HFFc6 (cell line): ENCODE measurements at places on chromosomes 5 and 9.

DNA sequence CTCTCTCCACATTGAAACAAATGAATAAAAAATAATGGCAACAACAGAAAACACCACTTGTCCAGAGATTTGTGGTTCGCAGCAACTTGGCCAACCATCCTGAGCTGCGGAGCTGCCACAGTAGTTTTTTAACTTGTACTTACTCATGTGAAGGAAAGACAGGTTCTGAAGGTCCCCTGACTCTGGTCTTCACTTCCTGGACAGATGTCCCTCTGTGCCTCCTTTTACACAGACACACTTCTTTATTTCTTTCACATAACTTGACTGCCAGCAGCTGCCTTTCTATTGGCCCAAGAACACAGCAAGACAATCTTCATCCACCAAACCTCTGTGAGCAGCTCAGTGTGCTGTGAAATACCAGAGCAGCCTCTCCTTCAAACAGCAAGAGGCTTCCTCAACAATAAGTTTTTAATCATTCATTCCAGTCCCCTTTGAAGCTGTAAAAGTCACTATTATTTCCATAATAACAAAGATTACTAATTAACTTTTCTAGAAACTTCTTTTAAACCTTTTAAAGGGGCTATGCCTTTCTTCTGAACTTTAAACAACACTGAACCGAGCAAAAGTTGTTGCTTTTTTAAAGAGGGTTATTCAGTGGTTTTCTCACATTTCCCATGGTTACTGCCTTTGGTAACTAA, 198.7 kb downstream of the NR2F1-AS1 start:
- DNase-seq: no peak

DNA sequence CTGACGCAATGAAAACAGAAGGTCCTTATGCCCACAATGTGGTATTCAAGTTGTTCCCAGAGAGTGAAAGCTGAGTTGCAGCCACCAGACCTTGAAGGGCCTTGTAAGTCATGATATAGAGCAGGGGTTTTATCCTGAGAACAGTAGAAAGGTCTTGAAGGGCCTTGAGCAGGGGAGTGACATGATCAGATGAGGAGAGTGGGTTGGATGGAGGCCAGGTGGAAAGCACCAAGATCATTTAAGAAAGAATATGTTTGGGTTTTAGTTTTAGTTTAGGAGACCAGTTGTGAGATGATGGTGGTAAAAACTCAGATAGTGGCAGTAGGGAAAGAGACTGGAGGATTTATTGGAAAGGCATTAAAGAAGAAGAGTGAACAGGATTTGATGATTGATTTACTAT, 5.9 kb downstream of the ITGA2 start:
- no peak for DNase-seq

GRCh38 chr5:107203243-107203642, 467.5 kb downstream of the EFNA5 start:
- no peak for DNase-seq

GRCh38 chr5:101838435-101838834, 457.6 kb downstream of the SLCO4C1 start:
- no peak for DNase-seq

- DNase-seq: no peak
These were observed 3.8 kb downstream of the ADAMTS13 start for GRCh38 chr9:133426011-133426410.

DNA sequence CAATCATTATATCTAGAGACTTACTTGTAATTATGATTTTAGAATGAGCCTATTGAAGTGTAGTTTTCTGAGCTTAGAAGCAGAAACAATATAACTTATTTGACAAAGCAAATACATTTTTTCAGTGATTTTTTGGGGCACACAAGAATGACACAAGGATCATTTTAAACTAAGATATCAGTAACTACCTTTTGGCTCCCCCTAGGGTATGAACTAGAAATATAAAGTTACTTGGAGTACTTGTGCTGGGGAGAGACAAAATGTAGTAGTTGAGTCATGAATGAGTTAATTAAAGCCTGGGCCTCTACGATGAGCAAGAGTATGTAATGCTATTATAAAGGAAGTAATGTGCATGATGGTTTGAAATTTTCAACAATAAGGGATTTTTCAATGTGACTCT, 1244.1 kb upstream of the ACO1 start:
- DNase-seq: no peak

DNA sequence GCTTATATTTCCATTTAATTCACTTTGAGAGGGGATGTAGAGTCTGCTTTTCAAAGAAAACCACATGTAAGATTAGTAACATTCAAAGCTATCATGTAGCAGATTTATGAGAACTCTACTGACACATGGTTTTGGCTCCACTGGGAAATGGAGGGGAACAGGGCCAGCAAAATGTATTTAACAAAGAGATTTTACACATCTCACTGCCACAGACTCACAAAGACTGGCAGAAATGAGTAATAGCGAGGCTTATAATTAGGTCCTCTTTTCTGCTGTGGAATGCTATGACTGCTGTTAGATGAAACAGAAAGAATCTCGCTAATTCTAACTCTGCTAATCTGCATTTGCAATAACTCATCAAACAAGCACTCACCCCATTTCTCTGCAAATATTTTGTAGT, 4.5 kb downstream of the DAP start:
- peak; percentile 75 for DNase-seq

- no peak for DNase-seq
These were observed 19.7 kb downstream of the COL5A1 start for GRCh38 chr9:134661299-134661698.
